ENCODE measurements at places on chromosomes 11 and 22.

DNA sequence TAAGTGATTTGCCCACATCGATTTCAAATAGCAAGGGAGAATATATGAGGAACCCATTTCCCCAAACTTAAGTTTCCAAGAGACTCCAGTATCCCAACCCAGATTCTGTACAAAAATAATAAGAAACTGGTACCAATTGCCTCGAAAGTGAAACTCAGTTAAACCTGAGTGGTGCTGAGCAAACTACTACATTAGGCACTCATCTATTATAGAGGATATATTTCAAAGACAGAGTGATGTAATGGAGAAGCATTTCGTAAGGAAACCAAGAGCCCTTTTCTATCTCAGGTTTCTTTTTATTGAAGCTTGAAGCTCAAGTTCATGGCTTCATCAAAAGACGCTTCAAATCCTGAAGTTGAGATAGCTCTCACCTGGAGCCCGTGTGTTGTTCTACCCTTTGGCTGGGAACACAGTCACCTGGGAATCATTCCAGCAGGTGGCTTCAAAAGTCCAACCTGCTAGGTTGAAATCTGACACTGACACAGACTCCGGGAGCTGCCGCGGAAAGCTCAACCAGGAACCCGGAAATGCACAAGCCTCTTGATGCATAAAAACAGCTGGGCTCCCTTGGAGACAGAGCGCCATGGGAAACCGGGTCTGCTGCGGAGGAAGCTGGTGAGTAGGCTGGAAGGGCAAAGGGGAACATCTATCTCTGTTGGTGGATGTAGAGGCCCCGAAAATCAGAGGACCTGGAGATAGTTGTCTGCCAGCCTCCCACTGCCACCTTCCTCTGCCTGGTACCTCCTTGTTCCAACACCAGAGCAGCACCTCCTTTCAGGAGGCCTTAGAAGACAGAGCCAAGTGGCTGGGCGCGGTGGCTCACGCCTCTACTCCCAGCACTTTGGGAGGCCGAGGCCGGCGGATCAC is at the start of gene C11orf52:
TSS of gene C11orf52 (plus strand) at position 524 of the 867 bp plus-strand sequence. CDS start at position 584, 60 bp downstream.
- no peak for DNase-seq

GRCh38 chr11:126391970-126392632 is 36.6 kb downstream of the ST3GAL4 start:
- DNase-seq, result no peak

DNA sequence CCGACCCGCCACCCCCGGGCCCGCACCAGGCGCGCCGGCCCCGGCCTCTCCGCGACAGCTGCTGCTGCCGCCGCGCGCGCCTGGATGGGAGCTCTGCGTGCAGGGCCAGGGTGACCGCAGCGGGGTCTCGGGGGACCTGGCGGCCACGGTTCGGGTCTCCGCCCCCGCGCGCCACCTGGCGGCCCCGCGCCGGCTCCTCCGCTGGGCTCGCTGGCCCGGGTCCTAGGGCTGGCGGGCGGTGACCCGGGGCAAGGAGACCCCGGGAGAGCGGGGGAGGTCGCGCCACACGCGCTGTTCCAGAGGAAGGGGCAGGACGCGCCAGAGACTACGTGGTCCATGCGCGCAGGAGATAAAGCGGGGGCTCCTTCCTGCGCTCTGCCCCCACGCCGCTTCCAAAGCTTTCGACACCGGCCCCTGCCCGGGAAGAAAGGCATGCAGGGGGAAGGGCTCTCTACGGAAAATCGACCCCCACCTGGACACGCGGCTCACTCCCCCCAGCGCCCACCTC is 562 bp downstream of the SHANK2 start:
- no peak for DNase-seq

DNA sequence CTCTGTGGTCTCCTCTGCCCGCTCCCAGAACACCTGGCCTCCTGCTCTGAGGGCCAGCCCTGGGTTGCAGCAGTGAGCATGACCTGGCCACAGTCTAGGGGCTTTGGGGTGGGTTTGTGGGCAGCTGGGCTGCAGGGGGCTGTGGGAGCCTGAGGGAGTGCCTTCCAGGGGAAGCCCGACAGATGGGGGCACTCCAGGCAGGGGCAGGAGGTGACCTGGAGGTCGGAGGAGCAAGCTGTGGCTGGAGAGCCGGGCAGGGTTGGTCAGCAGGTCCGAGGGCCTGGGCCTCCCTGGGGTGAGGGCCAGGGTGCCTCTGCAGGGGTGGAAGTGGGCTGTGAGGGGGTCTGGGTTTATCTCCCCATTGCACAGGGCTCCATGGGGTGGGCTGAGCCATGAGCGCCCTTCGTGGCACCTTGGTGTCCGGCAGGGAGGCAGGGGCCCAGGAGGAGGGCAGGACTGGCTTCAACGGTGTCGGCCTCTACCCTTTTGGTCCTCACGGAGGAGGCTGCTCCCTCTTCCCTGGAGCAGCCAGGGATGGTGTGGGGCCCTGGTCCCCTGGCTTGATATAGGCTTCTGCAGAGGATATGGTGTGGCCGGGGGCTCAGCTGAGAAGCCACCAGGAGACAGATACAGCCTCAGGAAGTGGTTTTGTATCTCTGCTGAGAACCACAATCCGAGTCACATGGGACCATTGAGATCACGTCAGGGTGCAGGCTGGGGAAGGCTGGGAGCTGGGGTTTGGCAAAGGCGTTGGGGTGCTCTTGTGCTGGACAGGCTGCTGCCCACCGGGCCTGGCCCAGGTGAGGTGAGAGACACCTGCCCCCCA is 22.3 kb downstream of the KCNQ1 start:
- DNase-seq, result no peak

GRCh38 chr11:67117672-67118180 is 1.3 kb upstream of the KDM2A start:
- DNase-seq, result no peak
